ENCODE measurements at places on chromosomes 7 and 10.
A peak's percentile ranks its signal among the peaks of the same experiment; 100 is the strongest.

GRCh38 chr7:105649727-105650381, 68.6 kb upstream of the EFCAB10 start:
- peak; percentile 85 for DNase-seq

- DNase-seq: no peak
Observed at GRCh38 chr7:28674359-28674782, 262.1 kb downstream of the CREB5 start.

- DNase-seq: no peak
Observed at GRCh38 chr10:22784668-22785067, 70.3 kb upstream of the PIP4K2A start.

- no peak for DNase-seq
Observed at GRCh38 chr7:99248391-99249095, 24.1 kb upstream of the MYH16 start.

DNA sequence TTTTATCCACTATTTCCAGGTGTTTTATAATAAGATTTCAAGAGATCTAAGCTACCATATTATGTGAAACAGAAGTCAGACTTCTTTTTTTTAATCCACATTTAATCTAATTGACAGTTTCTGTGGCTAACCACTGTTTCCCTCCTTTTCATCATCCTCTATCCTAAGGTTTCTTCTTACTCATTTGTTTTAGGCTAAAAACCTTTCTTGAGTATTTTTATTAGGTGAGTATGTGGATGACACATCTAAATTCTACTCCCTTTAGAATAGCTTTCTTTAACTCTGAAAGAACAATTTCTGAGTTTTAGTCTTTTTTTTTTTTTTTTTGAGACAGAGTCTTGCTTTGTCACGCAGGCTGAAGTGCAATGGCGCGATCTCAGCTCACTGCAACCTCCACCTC, 62.7 kb downstream of the NPY start:
- DNase-seq: no peak

- no peak for DNase-seq
Observed at GRCh38 chr10:5369362-5370158, 4.8 kb downstream of the UCN3 start.

GRCh38 chr7:43010061-43010460, 77.9 kb downstream of the MRPL32 start:
- no peak for DNase-seq

GRCh38 chr10:8803992-8804391, 749.5 kb downstream of the GATA3 start:
- no peak for DNase-seq

DNA sequence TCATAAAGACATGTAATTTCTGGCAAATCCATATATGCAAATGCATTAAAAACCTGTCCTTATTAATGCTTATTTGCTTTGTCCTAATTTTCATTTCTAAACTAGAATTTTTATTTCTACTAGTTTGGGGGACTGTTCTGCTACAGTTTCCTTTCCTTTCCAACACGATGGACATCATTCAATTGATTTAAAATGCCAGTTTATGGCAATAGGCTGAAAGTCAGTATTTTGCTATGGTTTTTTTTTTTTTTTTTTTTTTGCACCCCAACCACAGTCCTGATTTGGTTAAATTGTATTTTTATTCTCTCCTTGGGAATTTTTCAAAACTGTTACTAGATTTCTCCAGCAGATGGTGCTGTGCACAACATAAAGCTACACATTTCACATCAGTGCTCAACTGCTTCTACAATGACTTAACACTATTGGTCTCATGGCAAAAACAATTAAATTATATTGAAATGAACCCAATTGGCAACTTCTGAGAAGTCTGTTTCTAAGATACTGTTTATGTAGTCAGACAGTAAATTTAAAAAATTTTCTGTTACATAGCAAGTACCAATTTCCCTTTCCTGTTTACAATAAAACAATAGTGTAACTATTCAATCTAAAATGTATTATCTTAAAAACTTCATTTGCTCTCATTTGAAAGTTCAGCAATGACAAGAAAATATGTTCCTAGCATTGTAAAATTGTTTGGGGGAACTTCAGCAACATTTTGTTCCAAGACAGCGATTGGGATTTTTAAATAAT, 193.8 kb upstream of the CCDC6 start:
- peak; percentile 71 for DNase-seq

GRCh38 chr7:77985974-77986339, 187.4 kb downstream of the PHTF2 start:
- DNase-seq: no peak

DNA sequence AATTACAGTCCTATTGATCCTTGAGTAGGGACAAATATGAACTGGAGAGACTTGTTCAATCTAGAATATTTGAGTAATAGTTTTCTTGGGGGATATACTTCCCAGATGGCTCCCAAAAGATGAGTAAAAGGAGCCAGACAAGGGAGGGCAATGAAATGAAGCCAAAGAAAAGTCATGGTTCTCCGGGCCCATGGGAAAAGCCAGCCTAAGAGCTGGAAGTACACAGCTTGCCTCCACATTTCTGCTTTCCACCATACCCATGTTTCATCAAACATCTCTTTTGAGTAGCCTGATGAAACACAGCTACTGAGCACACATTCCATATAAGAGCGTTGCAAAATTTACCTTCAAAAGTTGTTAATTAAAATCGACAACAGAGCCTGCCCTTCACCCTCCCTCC, 535.0 kb upstream of the FZD8 start:
- no peak for DNase-seq

- no peak for DNase-seq
Observed at GRCh38 chr10:132453470-132453861, 56.5 kb downstream of the PWWP2B start.

GRCh38 chr7:39085590-39086049, 107.9 kb downstream of the POU6F2 start:
- no peak for DNase-seq

DNA sequence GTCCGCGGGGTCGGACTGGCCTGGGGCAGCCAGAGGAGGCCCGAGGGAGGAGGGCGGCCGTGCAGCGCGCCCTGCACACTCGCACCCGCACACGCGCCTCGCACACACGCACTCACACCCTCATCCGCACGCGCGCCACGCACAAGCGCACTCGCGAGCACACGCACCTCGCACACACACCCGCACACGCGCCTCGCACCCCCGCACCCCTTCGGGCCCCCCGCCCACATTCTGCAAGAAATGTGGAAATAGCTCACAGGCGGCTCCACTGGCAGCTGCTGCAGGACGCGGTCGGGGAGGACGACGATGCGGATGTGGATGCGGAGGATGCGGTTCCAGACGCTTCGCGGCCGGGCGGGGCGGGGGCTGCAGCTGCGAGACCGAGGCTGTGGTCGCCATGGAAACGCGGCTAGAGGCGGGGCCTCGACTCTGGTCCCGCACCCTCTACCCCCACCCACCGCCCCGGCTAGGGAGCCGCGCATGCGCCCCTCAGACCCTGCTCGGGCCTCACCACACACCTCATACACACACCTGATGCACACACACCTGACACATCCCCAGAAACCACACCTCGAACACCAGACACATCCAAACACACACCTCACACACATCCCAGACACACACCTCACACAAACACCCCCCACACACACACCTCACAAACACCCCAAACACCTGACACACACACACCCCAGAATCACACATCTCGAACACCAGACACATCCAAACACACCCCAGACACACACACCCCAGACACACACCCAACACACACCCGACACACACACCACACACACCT, at the start of gene CALY:
CALY (minus strand) TSS at position 320 of the 793 bp plus-strand sequence. CDS start 7,907 bp downstream, outside the sequence.
- no peak for DNase-seq

- DNase-seq: no peak
Observed at GRCh38 chr7:123789206-123789784, 40.5 kb upstream of the WASL start.

DNA sequence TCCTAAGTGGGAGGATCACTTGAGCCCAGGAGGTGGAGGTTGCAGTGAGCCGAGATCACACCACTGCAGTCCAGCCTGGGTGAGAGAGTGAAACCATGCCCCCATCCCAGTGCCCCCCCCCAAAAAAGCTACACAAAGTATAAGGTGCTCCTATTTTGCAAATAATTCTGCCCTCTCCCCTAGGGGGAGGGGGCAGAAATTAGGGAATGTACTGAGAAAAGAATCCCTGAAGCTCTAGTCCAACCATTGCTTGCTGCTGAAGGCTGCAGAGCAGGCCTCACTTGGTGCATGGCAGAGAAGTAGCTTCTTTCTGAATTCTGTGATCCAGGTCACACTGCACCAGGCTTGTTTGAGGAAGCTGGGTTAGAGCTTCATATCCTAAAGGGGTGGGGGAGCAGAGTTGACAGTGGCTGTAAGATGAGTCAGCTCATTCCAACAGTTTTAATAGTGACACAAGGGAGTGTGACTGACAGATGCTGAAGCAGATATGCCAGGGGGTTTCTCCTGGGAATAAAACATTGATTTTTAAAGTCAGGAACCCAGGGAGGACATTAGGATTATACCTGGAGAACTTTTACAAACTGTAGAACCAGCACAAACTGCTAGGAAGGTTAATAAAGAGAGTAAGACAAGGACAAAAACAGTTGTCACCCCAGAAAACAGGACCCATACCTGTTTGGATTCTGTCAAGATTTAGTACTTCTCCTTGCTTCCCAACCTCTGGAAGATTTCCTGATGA, 32.8 kb upstream of the STRIP2 start:
- DNase-seq: peak; percentile 6

- peak; percentile 5 for DNase-seq
Observed at GRCh38 chr7:35025369-35025870, 11.9 kb downstream of the DPY19L1 start.

DNA sequence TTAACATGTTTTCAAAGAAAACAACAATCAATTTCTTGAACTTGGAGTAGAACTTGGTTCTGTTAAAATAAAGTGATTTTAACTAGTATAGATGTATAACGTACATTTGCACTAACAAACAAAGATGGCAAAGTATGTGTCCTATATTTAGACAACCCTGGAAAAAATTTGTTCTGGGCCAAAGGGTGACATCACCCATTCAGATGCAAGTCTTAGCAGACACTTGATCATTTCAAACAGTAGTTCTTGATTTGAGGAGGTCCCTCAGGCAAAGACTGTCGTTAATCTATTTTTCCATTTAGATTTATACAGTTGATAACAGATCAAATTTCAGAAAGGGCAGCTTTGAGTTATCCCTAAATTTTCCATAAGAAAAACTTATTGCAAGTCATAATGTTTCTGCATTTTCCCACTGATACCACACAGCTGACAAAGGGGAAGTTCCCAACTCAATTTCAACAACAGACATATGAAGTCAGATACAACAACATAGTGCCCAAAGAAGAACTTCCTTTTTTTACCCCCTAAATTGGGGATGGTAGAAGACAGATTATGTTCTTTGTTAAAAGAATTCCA, 5.2 kb downstream of the NMT2 start:
- peak; percentile 22 for DNase-seq

DNA sequence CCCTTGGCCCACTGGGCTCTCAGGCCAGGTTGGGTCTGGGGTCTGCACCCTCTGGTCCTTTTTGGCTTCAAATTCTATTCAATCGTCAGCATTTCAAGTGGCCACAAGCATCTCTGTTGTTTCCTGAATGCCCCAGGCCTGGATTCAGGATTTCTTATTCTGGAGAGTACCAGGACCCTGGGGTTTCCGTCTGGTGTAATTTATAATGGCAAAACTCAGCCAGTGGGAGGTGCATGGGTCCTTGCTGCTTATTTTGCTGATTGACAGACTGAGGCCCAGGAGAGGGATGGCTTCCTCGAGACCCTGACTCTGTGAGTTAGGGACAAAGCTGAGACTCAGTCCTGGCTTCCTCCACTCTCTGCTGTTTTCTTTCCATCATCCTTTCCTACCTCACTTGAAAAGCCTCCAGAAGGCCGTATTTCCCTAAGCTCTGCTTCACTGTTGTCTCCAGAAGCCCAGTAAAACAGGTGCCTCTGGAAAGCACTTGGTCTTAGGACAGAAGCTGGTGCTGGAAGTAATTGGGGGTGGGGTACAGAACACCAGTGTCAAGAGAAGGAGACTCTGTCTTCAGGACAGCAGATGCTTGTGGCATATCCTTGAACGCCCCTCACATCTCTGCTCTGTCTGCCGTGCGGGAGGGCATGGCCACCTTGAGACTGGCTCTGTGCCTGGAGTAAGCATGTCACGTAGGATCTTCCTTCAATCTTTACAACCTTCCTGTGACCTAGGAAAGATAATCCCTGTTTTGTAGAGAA, 39.4 kb upstream of the SH2D4B start:
- no peak for DNase-seq

DNA sequence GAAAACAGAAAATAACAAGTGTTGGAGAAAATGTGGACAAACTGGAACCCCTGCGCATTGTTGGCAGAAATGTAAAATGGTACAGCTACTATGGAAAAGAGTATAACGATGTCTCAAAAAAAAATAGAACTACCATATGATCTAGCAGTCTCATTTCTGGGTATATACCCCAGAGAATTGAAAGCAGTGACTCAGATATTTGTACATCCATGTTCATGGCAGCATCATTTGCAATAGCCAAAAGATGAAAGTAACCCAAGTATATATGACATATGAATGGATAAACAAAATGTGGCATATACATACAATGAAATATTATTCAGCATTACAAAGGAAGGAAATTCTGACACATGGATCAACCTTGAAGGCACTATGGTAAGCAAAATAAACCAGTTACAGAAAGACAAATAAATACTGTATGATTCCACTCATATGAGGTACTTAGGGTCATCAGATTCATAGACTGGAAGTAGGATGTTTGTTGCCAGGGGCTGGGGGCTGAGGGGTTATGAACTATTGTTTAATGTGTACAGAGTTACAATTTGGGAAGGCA, 4.9 kb downstream of the NRCAM start:
- no peak for DNase-seq

DNA sequence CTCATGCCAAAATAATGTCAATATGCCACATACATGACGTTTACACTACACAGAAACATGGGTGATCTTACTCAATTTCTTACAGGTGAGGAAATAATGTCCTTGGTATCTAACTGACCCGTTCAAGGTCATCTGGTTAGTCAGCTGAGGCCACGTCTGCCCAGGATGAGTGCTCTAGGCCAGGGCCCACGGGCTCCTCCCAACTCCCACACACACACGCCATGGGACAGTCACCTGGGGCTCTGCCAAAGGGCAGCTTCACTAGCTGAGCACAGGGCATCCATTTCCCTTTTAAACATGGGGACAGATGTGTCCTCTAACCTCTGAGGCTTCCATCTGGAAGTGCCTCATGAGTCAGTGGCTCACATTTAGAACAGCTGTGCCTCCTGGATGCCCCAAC, 123.9 kb downstream of the TNS3 start:
- peak; percentile 100 for DNase-seq

GRCh38 chr7:100584683-100585510, 1.0 kb downstream of the LRCH4 start:
- DNase-seq: peak; percentile 77

- no peak for DNase-seq
Observed at GRCh38 chr10:34479520-34480179, 335.4 kb downstream of the PARD3 start.

- DNase-seq: no peak
Observed at GRCh38 chr10:42991442-42992098, 85.3 kb upstream of the RET start.
